Right renal pelvis (tissue), 4 donors: ENCODE measurements at places on chromosomes 16 and 17. TPM values are rescaled to one million over a fixed set of nuclear protein-coding genes. Genes with fewer than 3 reads are reported as not detected.

GRCh38 chr17:79073016-79073705 lies 1.5 kb upstream of the ENGASE start:
- DNase-seq: no peak

- DNase-seq: no peak
Observed at GRCh38 chr17:21235921-21236320, 17.3 kb downstream of the NATD1 start.

GRCh38 chr16:49459953-49460735 lies 86.5 kb downstream of the C16orf78 start:
- DNase-seq: no peak

DNA sequence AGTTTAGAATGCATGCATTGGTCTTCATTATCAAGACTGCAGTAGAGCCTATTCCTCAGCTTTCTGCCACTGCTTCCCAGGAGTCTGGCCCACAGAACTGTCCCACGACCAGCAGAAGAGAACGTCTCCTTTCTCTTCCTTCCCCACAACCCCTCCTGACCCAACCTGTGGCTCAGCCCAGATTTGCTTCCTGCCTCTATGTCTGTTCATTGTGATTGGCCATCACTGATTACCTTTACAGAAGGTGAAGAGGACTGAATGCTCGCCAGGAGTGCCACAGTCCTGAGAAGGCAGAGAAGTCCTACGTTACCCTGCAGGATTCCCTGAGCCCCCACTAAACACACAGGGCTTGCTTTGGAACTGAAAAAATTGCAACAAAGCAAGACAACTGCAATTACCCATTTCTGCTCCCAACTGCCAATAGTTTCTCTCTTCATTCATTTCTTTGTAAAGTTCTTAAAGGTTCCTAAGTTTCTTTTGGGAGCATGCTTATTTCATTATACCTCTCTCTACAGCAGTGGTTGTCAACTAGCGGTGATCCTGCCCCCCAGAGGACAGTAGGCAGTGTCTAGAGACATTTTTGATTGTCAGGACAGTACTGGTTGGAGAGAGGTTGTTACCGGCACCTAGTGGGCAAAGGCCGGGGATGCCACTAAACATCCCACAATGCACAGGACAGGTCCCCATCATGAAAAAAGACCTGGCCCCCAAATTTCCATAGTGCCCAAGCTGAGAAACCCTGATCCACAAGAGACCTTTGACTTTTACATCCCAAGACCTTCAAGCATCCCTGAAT lies 4.5 kb upstream of the NAT9 start:
- DNase-seq: no peak

DNA sequence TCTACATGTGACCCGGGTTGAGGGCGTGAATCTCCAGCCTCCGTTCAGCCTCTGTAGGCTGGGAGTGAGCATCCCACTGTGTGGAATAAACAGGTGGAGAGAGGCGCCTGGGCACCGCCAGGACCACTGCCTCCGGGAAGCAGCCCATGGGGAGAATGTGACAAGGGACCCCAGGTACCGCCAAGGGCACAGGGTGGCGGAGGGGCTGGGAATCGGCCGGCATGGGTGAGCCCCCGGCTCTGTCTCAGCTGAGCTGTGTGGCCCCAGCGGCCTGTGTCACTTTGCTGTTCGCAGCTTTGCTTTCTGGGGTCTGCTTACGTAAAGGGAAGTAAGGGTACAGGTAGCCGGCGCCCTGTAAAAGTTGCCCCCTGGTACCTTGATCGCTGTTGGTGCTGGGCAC lies 11.5 kb downstream of the GSE1 start:
- DNase-seq: no peak

- no peak for DNase-seq
Observed at GRCh38 chr16:4314532-4315185, 1.2 kb upstream of the GLIS2 start.

GRCh38 chr17:77483128-77483598 lies 342.4 kb downstream of the SEC14L1 start:
- no peak for DNase-seq

DNA sequence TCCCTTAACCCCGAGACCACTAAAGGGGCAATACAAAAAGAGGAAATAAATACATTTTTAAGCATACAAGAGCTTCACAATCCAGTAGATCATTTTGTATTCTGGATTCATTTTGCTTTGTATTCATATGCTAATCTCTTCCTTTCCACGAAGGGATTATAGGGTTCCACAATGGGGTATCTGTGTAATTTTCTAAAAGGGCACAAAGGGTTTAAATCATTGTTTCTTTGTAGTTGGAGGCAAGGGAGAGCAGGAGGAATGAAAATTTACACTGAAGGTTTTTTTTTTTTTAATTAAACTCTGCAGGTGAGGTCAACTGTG lies 592 bp upstream of the NUFIP2 start:
- no peak for DNase-seq

The RASL10B gene
- polyA plus RNA-seq: 12.6 TPM

The EPX gene
- 0.91 TPM for polyA plus RNA-seq

The KRTAP1-5 gene
- not detected for polyA plus RNA-seq
